Neural crest cell (in vitro differentiated cells): ENCODE measurements at places on chromosomes 12 and 14.
A peak's percentile ranks its signal among the peaks of the same experiment; 100 is the strongest.

- no peak for DNase-seq
Observed at GRCh38 chr12:120851444-120851843, 52.7 kb downstream of the SPPL3 start.

- DNase-seq = peak; percentile 23
Observed at GRCh38 chr12:124754949-124755800, 108.5 kb downstream of the SCARB1 start.

- DNase-seq = no peak
Observed at GRCh38 chr12:13253966-13254760, 57.6 kb downstream of the EMP1 start.

- DNase-seq = no peak
Observed at GRCh38 chr14:104938960-104939359, 14.3 kb downstream of the PLD4 start.

- DNase-seq = no peak
Observed at GRCh38 chr14:72745991-72746980, 147.6 kb downstream of the DPF3 start.

DNA sequence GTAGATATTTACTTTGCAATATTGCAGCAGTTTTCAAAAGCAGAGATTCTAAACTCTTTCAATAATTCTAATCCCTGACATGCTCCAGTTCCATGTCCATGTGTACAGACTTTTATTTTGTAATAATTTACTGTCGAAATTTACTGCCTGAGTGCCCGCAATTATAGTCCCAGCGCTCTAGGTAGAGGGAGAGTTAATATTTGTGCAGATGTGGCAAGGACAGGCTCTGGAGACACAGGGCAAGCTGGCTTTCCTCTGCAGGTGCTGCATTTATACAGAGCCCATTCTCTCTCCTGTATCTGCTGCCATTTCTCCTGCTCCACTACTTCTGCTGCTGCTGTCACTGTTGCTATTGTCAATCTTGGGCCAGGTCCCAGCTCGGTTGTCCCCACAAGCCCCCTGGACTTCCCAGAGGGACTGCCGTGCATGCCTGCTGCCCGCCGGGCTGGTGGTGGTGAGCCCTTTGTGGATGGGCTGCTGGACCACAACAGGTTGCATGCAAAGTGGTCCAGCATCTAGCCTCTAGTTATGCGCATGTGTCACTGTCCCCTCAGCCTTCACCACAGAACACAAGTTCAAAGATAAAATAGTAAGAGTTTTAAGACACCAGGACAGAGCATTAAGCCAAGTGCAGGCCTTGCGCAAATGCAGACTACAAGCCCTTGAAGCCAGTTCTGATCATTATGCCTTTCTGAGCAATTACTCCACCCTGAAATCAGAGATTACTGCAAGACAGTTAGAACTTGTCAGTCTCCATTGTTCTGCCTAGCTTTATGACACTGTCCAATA is 40.8 kb upstream of the CSRP2 start:
- no peak for DNase-seq

- DNase-seq = no peak
Observed at GRCh38 chr12:29610473-29611170, 113.1 kb upstream of the OVCH1 start.

DNA sequence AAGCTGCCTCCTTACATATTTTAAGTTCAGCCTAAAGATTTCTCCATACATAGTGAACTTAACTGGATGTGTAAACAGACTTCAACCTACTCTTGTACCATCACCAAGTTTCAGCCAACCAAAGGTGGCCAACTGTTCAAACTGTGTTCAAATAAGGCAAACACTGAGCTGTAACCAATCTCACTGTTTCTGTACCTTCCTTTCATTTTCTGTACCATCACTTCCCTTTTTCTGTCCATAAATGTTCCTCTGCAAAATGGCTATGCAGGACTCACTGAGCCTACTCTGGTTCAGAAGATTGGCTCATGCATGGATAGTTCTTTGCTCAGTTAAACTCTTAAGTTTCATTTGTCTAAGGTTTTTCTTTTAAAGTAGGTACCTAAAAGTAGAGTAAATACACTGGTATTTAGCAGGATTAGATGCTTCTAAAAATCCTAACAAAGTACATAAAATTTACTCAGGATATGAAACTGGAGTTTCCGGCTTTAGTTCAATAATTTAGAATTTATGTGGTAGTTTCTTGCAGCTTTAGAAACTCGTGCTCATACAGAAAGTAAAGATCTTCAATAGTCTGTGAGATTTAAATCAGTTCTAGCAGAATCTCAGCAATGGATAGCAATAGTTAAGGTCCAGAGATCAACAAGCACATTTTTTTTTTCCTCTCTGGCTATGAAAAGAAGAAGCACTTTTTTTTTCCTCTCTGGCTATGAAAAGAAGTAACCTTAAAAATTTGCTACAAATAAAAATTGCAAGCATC is 282.0 kb upstream of the PPFIA2 start:
- DNase-seq = no peak

GRCh38 chr12:62305778-62306177 is 45.6 kb downstream of the USP15 start:
- DNase-seq = no peak

GRCh38 chr14:24712909-24713308 is 78.9 kb upstream of the GZMB start:
- no peak for DNase-seq

- peak; percentile 68 for DNase-seq
Observed at GRCh38 chr12:109804820-109805761, 28.1 kb downstream of the TRPV4 start.

DNA sequence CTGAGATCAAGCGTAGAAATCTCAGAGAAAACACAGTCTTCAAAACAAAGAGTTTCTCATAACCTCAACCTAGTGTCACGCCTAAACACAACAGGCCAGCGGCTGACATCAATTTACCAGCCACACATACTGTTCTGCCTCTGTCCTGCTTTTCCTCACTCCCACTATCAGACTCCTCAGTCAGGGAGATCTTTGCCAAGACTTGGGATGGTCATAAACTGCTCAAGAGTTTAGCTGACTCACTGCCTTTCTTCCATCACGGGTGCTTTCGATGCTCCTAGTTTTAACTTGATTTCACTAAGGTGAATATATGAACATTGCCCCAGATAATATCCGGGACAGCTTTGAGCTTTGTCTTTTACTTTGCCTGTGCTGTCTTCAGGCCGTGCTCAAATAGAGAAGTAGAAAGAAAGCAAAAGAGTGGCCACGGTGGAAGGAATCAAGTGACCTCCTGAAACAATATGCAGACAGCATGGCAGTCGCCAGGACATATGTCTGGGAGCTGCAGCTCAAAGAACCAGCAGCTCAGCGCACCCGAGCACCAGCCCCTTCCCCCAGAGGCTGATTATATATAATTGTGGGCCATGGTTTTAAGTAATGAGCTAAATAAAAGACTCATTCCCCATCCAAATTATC is 12.1 kb downstream of the MDM1 start:
- DNase-seq = no peak

DNA sequence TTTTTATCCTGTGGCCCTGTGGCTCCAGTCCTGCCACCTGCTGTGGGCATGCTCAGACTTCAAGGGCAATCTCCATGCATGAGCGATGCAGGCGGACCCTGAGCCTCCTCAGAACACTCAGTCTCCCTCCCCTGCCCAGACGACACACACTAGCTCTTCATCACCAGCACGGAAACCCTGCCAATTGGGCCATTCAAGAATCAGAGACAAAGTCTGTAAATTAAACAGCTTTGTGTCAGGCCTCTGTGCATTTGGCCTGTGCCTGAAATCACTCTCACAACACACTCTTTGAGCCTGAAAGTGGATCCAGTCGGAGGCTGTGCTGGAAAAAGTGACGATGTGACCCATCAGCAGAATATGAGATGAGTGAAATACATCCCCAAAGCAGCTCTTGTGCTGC is 12.5 kb downstream of the POU6F1 start:
- no peak for DNase-seq

GRCh38 chr14:21202463-21203358 is 46.8 kb upstream of the OR5AU1 start:
- no peak for DNase-seq

DNA sequence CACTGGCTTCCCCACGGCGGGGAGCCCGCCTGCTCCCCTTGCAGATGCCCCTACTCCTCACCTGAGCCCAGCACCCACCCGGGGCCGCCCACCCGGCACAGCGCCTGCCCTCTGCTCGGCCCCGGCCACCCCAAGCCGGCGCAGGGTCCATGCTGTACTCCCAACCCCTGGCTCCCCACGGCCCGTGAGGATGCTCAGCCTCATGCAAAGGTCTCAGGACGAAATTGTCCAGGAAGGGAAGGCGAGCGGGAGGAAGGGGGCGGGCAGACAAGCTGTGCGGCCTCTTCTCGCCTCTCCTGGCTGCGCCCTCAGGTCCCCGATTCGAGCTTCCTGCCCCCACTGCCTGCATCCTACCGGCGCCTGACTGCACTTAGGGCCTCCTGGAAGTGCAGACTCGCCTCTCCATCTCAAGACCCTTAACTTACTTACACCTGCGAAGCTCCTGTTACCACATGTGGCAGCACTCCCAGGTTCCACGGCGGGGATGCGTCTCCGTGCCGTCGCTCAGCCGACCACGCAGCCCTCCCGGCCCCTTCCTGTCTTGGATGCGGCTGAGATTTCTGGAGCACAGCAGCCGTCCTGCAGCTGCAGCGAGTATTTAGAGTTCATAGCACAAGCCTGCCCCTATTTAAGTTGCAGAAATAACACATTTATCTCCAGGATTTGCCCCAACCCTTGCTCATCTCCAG is 18.0 kb downstream of the LRCOL1 start:
- no peak for DNase-seq

GRCh38 chr14:61298824-61299223 is 17.7 kb upstream of the TMEM30B start:
- DNase-seq = no peak

GRCh38 chr14:91256661-91257060 is 12.2 kb upstream of the GPR68 start:
- DNase-seq = no peak

- DNase-seq = no peak
Observed at GRCh38 chr12:94027561-94027960, 120.8 kb upstream of the PLXNC1 start.

GRCh38 chr12:45050751-45051571 is at the start of gene DBX2:
TSS of gene DBX2 (minus strand) at chr12:45051099. CDS start at chr12:45050927, 172 bp downstream.
- peak; percentile 19 for DNase-seq

DNA sequence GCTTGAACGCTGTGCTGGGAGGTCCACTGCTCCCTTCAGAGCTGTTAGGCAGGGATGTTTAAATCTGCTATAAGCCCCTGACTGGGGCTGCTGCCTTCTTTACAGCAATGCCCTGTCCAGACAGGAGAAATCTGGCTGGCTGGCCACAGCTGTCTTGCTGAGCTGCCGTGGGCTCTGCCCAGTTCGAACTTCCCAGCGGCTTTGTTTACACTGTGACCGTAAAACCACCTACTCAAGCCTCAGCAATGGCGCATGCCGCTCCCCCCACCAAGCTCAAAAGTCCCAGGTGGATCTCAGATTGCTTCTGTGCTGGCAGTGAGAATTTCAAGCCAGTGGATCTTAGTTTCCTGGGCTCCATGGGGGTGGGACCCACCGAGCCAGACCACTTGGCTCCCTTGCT is 35.8 kb downstream of the CKAP4 start:
- DNase-seq = no peak

- no peak for DNase-seq
Observed at GRCh38 chr12:54126696-54127537, 61.9 kb downstream of the SMUG1 start.

DNA sequence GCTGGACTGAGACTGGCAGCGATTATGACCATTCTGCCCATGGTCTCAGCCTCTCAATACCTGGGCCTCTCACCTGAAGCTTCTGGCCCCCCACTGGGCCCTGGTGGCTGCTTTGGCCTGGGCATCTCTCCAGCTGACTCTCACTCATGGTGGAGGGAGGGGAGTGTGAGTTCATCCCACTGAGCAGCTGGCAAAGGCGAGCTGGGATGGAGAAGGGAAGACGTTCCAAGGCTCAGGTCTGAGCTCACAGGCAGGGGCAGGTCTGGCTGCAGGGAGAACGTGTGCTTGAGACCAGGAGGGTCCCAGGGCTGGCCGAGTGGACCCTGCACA is 103.5 kb downstream of the TMEM121 start:
- DNase-seq = no peak

DNA sequence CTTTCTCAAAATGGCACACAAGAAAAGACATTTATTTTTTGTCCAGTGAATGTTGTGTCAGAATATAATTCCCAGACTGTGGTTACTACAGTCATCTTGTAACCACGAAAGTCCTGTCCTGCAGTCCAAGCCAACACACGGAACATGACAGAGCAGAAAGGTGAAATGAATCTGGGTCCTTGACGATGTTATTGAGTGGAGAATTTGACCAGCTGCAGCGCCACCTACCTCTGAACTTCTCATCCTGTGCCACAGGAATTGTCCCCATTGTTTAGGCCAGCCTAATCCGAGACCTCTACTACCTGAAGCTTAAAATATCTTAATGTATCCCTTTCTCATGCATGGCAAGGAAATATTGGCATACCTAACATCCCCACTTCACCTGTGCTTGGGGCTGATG is 64.1 kb upstream of the OTX2 start:
- DNase-seq = peak; percentile 14

DNA sequence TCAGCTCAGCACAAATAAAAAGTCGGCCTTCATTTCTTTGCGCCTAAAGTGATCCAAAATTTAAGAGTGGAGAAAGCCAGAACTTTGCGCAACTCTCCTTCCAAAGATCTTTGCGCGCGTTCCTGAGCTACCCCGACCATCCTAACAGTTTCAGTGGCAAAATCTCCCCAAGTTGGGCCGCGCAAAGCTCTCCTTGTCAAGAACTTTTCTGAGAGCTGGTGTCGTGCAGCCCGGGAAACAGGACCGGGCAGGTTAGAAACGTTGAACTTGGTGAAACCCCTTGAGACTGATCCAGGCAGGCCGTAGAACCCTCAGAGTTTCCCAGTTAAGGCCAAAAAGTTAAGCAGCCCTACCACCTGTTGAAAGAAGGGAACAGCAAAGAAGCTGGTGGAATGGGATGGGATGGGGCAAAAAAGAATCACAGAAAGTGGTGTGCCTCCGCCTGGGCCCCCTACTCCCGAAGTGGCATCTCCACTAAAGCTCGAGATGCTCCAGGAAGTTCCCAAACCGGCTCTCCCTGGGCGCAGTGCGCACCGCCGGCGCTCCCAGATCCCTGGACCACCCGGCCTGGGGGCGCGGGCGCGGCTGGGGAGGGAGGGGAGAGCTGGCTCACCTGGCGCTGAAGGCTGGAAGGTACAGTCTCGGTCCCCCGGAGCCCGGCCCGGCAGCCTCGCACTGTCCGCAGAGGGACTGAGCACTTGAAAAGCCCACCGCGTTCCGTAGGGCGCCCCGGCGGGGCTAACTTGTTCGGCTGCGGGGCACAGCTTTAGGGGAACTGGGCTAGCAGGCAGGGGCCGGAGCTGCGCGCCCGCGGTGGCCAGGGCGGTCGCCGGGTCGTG is 768 bp downstream of the DBX2 start:
- no peak for DNase-seq

- DNase-seq = no peak
Observed at GRCh38 chr14:103086771-103087342, 2.8 kb downstream of the LBHD2 start.

DNA sequence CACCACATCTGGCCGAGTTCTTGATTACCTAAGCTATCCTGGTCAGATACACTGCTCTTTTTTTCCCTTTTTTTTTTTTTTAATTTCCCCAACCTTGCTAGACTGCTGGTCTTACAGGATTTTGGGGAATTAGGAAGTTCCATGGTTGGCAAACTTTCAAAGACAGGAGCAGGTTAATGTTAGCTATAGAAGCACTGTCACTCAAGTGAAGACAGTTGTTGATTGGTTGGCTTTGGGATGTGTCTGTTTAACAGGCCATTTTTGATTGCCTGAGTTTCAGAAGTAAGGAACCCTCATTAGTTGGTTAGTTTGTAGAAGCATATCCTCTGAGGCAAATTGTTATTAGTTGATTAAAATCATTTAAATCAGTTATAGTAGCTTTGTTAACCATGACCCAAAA is 36.8 kb downstream of the RAP1B start:
- no peak for DNase-seq

- DNase-seq = no peak
Observed at GRCh38 chr12:131734336-131735152, 23.7 kb downstream of the SFSWAP start.
